T-helper 1 cell (primary cell): ENCODE measurements at places on chromosomes 3 and 15.

DNA sequence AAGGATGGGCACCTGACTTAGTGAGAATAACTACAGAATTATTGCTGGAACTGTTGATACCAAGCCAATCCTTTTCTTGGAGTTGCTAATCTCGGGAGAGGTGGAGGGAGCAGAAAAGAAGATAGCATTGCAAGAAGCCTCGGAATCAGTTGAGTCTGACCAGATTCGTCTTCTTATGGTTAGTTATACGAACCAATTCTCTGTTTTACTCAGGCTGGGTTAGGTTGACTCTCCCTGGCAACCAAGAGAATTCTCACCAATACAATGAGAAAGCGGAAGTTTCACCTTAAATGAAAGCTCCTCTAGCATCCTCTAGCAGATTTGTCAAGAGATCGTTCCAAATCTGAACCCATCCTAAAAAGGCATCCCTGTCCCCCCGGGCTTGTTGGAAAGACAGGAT is 43.5 kb upstream of the UBE2E1 start:
- DNase-seq, result no peak

DNA sequence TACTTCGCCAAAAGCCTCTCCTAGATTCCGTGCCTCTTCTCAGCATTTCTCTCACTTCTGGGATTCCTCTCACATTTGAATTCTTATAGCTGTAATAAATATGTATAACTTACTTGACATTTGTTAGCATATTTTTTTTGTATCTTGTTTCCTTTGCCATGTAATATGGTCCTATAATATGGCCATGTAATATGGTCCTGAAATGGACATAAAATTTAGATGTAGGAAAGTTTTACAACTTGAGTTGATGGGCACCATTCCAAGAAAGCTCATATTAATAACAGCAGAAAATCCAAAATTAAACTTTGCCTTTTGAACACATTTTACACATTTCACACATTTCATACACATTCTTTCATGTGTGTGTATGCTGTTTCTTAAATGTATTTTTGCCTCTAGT is 480.6 kb downstream of the RBMS3 start:
- DNase-seq, result no peak

GRCh38 chr15:80210611-80211573 is 41.1 kb downstream of the CTXND1 start:
- no peak for DNase-seq

DNA sequence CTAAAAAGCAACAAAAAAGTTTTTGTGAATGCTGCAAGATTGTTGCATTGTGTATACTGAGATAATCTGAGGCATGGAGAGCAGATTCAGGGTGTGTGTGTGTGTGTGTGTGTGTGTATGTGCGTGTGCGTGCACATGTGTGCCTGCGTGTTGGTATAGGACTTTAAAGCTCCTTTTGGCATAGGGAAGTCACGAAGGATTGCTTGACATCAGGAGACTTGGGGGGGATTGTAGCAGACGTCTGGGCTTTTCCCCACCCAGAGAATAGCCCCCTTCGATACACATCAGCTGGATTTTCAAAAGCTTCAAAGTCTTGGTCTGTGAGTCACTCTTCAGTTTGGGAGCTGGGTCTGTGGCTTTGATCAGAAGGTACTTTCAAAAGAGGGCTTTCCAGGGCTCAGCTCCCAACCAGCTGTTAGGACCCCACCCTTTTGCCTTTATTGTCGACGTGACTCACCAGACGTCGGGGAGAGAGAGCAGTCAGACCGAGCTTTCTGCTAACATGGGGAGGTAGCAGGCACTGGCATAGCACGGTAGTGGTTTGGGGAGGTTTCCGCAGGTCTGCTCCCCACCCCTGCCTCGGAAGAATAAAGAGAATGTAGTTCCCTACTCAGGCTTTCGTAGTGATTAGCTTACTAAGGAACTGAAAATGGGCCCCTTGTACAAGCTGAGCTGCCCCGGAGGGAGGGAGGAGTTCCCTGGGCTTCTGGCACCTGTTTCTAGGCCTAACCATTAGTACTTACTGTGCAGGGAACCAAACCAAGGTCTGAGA is 4.7 kb downstream of the BHLHE40 start:
- DNase-seq, result peak; percentile 73

- no peak for DNase-seq
Observed at GRCh38 chr15:37792351-37792750, 142.1 kb upstream of the TMCO5A start.

GRCh38 chr15:44532689-44533088 is 4.3 kb upstream of the EIF3J start:
- no peak for DNase-seq

DNA sequence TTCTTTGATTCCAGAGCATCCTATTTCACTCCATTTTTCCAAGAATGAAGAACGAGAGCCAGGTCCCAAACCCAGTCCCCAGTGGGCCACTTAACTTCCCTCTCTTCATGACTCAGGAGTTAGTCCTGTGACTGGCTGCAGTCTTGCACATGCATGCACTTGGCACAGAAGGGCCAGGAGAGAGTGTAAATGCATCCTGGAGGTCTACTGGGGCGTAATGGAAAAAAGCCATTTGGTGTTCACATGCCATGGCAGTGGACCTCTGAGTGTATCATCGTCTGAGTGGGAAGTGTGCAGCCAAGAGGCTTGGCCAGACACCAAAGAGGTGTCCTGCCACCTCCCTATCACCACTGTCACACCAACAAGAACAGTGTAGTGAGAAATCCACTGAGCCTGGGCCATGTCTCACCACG is 15.1 kb upstream of the RFTN1 start:
- no peak for DNase-seq

- no peak for DNase-seq
Observed at GRCh38 chr15:80536716-80537115, 132.5 kb downstream of the ARNT2 start.

- no peak for DNase-seq
Observed at GRCh38 chr3:133042778-133043177, 4.6 kb downstream of the TMEM108 start.

- DNase-seq, result peak; percentile 42
Observed at GRCh38 chr3:185552358-185552877, at the start of gene LIPH. LIPH (minus strand) TSS chr3:185552588; CDS start chr3:185552471, 117 bp downstream.

DNA sequence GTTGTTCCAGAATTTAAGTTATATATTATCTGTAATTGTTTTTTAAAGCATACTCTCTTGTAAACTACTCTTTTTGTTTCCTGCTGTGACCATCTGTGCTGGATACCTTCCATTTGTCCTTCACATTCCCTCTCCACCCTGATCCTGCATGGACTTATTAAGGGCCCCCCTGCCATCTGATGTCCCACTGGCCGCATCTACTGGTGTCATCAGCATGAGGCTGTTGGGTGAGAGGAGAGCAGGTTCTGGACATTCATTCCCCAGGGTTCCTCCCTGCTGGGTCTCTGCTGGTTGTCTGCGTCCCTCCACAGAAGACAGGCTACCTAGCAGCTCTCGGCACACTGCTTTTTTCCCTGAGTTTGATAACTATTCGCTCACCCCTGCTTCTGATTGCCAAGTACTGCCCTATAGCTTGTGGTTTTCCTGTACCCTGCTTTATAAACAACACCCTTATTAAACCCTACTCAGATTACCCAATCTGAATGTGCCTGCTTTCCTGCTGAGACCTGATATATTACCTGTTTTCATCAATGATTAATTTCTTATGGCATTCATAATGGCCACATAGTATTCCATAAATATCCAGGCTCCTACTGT is 7.7 kb downstream of the CMTM8 start:
- DNase-seq, result no peak

DNA sequence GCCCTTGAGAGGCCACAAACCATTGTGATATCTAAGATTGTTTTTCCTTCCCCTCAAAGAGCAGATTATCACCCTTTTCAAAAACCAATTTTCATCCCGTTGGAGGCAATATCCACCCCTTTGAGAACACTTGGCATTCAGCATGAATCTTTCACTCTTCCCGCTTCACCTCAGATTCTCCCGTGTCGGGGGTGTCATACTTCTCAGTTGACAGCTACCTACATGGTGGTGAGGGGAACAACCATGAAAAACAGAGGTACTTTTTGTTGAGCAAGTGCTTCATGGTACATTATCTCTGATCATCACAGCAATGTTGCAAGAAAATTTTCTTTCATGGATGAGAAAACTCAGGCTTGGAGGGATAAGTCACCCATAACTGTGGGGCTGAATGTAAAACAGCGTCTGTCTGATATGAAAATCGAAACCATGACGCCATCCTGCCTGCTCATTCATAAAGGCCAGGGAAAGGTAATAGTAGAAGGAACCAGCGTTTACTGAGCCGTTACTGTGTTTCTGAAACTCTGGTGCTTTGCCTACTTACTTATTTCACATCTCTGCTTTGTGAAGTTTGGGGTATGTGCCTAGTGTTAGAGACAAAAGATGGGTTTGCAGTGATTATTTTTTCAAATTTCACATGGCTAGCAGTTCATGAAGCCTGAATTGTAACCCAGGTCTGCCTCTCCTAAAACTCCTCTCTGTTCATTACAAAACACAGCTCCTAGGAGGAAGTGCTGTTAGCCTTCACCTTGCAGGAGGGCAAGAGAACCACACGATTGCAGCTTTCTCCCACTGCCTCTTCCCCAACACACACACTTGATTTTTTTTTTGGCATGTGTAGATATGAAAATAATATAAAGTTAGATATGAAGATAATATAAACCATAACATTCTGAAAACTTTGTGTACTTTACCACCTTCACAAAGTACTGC is 35.4 kb downstream of the SV2B start:
- DNase-seq, result no peak

- DNase-seq, result no peak
Observed at GRCh38 chr3:29079358-29079757, 201.5 kb upstream of the RBMS3 start.

DNA sequence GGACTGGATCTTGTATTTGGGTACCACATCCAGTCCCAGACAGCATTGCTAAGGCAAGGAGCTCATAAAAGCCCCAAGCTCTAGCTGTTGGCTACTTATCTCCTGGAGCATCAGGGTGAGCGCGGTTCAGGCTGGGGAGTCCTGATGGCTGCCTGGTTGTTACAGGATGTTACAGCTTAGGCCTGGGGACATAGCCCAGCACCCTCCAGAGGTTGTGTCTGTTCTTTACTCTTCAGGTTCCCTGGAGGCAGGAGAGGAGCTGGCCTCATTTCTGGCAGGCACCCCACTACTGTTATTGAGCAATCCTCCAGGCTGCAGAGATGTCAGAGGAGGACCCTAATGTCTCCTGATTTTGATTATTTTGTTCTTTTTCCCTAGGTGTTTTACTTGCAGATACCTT is 26.6 kb downstream of the APBA2 start:
- no peak for DNase-seq

- no peak for DNase-seq
Observed at GRCh38 chr3:46926447-46926846, 48.9 kb downstream of the PTH1R start.

- no peak for DNase-seq
Observed at GRCh38 chr3:161940621-161940965, 444.0 kb downstream of the OTOL1 start.

DNA sequence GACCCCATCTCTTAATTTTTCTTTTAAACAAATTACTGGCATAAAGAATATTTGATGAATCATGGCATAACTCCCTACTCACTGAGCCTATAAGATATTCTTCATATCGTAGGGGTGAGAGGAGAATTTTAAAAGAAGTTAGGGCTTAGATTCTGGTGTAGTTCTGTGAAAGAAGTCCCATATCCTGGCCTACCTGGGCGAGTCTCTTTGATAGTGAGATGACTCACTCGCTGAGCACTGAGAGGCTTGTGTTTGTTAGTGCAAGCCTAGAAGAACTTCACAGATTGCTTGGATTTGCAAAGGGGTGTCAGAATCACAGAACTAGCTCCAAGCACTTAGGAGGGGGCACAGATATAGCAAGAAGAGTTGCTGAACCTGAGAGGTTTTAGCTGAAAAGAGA is 133.8 kb upstream of the TMC3 start:
- DNase-seq, result no peak

DNA sequence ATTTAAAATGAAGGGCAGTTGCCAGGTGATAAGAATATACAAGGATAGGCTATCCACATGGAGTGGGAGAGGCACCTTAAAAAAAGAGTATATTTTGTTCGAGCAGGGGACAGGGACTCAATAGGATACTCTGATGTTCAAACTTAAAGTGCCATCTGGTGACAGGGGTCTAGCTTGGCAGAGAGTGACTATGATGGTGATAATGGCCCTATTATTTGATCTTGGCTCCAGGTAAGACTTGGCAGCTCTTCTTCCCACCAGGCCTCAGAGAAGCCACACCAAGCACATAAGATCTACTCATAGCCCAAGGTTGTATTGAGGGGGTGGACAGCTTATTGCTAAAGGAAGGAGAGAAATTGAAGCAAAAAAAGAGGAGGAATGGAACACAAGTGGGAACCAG is 109.0 kb upstream of the MANF start:
- no peak for DNase-seq

GRCh38 chr3:48588230-48588629 is 6.9 kb downstream of the COL7A1 start:
- DNase-seq, result no peak

GRCh38 chr3:4531478-4532025 is 38.4 kb downstream of the ITPR1 start:
- no peak for DNase-seq

DNA sequence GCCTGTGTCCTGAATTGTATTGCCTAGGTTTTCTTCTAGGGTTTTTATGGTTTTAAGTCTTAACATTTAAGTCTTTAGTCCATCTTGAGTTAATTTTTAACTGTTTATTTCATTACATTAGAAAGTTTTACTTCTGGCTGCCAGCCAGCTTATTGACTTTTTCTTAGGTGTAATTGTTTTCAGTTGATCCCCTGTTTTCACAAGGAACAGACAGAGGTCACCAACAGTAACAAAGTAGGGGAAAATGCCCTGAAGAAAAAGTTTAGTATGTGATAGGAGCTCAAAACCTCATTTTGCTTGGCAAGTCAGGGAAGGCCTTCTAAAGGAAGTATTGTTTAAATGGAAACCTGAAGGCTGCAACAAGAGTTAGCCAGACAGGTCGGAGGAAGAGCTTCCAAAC is 10.4 kb downstream of the WDR48 start:
- DNase-seq, result no peak

GRCh38 chr15:101124731-101125451 is 127.0 kb downstream of the CHSY1 start:
- no peak for DNase-seq

- DNase-seq, result no peak
Observed at GRCh38 chr15:35912196-35912595, 366.2 kb upstream of the DPH6 start.

GRCh38 chr3:9068051-9068450 is 104.8 kb upstream of the RAD18 start:
- no peak for DNase-seq

DNA sequence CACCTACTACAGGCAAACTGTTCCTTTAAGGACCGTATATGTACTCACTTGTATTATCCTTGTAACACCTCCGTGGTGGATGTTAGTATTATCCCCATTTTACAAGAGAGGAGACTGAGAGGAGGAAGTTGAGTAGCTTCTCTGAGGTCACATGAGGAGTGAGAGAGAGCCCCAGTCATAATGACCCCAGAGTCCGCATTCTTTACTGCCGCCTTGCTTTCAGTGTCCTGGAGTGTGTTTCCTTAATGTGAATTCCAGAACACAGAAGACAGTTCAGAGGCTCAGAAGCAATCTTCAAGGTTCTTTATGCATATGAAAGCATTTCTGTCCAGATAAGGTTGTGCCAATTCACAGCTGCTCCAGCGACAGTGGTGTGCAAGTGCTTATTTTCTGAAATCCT is 199.2 kb downstream of the CACNA2D3 start:
- DNase-seq, result no peak
